ENCODE measurements at places on chromosomes 7 and 10.

- DNase-seq: no peak
These were observed 111.3 kb downstream of the PTPN20 start for GRCh38 chr10:47022311-47023131.

GRCh38 chr10:74862625-74863024 is 36.2 kb downstream of the KAT6B start:
- no peak for DNase-seq

DNA sequence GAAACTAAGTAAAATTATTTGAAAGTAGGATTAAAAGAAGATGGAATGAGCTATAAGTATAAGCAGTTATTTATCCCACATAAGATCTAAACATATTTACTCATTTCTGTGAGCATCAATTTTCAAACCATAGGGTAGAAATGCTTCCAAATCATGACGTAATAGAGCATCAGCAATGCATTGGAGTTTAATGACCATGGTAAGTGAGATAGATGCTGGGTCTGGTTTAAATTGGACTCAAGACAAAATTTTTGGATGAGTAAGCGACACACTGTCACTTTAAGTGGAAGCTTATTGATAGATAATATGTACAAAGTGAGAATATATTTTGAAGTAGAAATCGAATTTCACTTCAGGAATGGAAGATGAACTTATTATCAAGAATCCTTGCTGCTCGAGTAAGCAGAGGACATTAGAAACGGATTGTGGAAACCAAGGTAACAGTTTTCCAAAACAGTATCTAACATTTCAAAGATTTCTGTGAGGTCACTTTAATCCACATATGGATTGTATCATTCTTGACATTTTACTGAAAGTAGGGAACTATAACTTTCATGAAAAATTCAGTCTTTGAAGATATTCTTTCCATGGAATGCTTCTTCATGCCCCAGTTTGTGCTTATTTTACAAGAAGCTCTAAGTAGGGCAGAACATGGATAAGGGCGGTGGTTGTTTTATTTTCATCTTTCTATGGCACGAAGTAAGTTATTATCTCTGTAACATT is 85.8 kb downstream of the AGMO start:
- no peak for DNase-seq

- no peak for DNase-seq
These were observed 49.2 kb upstream of the ZMIZ1 start for GRCh38 chr10:79019441-79020014.

GRCh38 chr7:4144172-4144701 is 537.9 kb upstream of the FOXK1 start:
- DNase-seq: no peak

DNA sequence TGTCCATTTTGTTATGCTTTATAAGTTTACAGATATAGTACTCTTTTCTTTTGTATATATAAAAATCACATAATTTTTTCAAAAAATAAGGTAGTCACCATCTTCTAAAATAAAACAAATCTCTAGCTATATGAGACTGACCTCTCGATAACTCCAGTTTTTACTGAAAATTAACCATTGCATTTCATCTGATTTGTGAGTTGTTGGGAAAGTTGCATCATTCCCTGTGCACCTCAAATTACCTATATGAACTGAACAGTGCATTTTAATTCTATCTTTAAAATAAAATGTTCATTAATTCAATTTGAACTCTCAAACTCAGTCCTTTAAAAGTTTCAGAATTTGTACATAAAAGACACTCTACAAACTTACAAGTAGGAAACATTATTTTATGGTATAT is 86.0 kb downstream of the VWDE start:
- no peak for DNase-seq

GRCh38 chr7:81064426-81064825 is 145.6 kb upstream of the SEMA3C start:
- DNase-seq: no peak

GRCh38 chr7:148978091-148978490 is 50.2 kb downstream of the PDIA4 start:
- DNase-seq: no peak

DNA sequence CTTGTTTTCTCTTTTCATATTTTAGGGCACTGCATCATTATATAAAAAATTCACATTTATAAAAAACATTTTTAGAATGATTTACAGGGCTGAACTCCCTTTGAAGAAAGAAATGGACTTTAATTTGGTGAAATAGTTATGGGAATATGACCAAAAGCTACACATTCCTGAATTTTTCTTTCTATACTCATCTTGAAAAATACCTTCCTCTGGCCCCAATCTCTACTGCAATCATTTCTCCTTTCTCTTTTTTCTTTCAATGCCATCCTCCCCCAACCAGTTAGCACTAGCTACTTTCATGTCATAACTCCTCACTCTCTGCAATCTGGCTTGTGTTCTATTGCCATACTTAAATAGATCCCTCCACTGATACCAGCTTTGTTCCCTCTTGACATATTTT is 6.2 kb downstream of the WNT8B start:
- no peak for DNase-seq

DNA sequence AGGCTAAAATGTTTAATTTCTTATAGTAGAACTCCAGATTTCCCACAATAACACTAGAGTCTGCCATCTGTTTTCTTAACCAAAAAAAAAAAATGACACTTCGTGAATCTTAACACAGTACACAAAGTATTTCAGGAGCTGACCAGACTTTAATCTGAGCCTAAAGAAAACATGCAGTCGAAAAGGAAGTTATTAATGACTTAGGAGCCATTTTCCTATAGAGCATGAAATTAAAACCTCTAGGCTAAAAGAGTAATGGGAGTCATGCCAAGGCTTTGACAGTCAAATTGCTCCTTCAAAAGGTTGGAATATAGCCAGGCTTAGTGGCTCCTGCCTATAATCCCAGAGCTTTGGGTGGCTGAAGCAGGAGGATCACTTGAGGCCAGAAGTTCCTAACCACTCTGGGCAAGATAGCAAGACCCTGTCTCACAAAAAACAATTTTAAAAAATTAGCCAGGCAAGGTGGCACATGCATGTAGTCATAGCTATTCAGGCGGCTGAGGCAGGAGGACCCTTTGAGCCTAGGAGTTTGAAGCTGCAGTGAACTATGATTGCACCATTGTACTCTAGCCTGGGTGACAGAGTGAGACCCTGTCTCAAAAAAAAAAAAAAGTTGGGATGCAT is 13.6 kb downstream of the MICU1 start:
- peak; percentile 19 for DNase-seq

DNA sequence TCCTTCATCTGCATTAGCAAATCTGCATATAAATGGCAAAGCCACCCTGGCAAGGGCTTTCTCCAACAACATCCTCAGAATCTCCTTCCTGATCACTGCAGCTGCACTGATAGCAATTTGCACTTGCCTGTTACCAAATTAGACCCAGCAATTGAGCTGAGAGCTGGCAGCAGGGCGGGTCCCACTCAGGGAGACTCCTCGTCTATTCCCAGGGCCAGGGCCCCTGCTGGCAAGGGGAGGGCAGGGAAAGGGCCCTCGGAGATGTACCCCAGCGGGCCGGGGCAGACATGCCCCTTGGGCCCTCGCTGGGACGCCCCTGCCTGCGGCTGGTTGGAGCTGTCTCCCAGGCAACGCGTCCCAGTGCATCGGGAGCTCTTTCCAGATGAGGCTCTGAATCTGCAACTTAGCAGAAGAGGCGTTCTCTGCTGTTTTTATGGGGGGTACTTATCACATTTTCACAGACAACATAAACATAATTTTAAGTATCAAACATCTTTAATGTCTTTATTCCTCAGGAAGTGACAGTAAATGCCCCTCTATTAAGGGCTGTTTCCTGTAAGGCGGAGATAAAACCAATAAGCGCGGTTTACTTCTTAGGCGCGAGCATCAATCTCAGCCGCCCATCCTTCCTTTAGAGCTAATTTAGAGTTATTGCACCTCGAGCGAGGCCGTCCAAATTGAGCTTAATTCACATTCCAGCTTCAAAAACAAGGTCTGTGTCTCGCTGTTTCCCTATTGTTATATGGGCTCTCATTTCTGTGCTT is 249.0 kb upstream of the PPP2R2D start:
- DNase-seq: no peak
